ENCODE measurements at places on chromosomes 1 and 21.

- DNase-seq, result no peak
Observed at GRCh38 chr1:86365896-86366295, 30.2 kb downstream of the ODF2L start.

- no peak for DNase-seq
Observed at GRCh38 chr1:6298530-6298929, 37.6 kb upstream of the GPR153 start.

GRCh38 chr1:18266391-18266790, 158.8 kb downstream of the IGSF21 start:
- DNase-seq, result no peak

DNA sequence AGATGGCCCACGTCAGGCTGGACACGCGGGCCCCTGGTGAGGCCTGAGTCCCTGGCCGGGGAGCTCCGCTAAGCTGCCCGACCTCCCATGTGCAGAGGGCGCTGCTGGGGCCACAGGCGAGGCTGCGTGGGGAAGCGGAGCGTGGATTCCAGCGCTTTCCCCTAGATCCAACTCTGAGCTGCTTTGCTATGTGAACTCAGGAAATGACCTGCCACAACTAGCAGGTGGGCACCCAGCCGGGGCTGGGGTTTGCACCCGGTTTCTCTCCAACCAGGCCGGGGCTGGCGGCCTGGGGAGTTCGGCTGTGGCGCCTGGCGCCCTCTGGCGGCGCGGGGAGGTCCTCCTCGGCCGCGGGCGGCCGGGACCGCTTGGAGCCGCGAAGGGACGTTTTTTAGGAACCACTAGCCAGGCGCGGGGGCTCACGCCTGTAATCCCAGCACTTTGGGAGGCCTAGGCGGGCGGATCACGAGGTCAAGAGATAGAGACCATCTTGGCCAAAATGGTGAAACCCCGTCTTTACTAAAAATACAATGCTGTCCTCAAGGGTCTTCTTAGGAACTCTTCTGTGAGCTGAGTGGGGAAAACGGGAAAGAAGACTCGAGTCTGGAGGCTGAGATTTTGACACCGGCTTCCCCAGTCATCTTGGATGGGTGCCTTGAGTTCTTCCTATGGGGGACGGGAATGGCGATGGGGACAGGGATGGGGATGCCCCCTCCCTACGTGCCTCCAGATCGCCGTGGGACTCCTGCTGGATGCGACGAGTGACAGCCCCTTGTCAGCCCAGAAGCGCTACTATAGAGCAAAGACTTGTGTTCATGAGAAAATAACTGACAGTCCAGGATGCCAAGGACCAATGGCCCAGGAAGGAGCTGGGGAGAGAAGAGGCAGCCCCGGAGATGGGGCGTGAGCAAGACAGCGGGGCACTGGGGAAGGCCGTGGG, 12.6 kb downstream of the PYCR2 start:
- peak; percentile 45 for DNase-seq

- no peak for DNase-seq
Observed at GRCh38 chr1:3702528-3702927, 49.7 kb upstream of the CCDC27 start.

DNA sequence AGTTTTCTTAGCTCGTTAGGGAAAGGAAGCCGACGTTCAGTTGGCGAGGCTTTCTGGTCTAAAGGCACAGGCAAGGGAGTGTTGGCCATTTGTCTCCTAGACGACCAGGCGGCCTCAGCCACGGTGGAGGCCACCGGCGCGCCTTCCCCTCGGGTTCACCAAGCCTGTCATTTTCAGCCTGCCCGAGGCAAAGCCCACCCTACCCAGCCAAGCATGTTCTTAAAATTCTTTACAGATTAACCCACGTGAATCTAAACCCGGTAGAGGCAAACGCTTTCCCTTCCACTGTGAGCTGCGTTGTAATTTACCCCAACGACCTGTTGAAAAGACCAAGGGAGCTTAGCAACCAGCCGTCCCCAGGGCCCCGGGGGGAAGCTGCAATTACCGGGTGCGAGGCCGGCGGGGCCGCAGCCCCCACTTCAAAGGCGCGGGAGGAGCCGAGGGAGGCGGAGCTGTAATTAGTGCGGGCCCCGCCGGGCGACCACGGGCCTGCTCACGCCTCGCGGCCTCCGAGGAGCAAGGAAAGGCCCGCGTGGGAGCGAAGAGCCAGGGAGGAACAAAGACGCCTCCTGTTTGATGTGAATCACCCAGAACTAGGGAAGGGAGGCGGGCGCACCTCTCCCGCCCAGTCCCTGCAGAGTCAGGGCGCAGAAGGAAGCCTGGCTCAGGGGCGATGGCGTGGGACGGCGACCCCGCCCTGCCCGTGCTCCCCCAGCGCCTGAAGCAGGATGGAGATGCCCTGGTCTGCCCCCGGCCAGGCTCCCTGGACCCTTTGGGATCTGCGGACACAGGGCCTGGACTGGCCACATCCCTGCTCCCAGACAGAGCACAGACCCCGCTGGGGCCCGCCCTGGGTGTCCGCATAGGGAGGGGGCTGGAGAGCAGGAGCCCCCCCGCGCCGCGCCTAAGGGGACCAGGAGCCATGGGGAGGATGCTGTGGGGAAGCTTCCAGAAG, 12.1 kb upstream of the TSPEAR start:
- no peak for DNase-seq
